NCI-H226 (cell line): ENCODE measurements at places on chromosomes 12 and 14.
A peak's percentile ranks its signal among the peaks of the same experiment; 100 is the strongest.

DNA sequence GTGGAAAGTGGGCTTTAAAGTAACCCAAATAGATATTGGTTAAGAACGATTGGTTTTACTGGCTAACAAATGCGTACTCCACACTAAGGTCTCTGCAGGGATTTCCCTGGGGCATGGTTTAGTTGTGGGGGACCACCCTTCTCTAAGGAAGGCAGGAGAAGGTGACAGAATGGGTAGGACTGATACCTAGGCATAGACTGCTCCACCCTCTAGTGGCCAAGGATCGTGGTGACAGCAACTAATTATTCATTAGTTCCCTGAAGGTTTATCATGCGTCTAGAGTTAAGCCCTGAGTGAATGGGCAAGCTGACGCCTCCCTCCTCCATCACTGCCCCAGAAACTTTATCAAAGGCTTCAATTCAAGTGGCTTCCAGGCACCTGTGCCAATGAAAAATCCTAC is 9.1 kb downstream of the FAM181A start:
- no peak for DNase-seq

- DNase-seq: peak; percentile 15
These were observed at the start of gene ATL1 for GRCh38 chr14:50559990-50560930. ATL1 (plus strand) TSS chr14:50560145; CDS start chr14:50560266, 121 bp downstream.

- no peak for DNase-seq
These were observed 85.9 kb downstream of the VEZT start for GRCh38 chr12:95303476-95303875.

DNA sequence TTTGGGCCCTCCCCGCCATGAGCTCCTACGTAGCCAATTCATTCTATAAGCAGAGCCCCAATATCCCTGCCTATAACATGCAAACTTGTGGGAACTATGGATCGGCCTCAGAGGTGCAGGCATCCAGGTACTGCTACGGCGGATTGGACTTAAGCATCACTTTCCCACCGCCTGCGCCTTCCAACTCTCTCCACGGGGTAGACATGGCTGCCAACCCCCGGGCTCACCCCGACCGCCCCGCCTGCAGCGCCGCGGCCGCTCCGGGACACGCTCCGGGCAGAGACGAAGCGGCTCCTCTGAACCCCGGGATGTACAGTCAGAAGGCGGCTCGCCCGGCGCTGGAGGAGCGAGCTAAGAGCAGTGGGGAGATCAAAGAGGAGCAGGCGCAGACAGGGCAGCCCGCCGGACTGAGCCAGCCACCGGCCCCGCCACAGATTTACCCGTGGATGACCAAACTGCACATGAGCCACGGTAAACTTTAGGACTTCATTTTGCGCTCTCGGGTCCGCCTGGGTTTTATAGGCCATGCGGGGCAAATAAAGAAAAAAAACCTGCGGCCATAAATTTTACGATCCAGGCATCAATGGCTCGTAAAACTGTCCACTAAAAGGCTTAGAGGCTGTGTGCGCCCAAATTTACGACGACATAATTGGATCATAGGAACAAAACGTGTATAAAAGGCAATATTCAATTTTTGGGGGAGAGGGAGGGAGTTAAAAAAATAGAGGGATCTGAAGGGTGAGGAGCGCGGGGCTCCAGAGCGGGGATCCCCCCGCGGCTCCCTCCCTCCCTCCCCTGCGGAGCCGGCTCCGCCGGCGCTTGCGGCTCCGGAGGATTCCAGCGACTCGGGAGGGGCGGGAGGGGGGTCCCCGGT is 493 bp downstream of the HOXC5 start:
- no peak for DNase-seq

DNA sequence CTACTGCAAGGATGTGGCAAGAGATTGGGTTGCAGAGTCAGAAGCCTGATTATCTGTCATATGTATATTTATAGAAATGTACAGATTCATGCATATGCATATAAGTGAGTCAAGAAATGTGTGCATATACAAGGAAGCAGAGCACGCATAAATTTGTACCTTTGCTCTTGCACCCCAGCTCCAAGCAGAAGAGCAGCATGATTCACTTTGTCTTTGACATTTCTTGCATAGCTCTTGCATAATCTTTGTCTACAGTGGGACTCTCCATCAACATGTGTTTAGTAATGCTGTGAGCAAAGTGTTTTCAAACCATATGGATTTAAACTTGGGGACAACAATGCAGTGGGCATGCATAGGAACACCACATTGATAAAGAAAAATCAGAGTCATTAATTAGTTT is 330.7 kb upstream of the DCN start:
- no peak for DNase-seq

DNA sequence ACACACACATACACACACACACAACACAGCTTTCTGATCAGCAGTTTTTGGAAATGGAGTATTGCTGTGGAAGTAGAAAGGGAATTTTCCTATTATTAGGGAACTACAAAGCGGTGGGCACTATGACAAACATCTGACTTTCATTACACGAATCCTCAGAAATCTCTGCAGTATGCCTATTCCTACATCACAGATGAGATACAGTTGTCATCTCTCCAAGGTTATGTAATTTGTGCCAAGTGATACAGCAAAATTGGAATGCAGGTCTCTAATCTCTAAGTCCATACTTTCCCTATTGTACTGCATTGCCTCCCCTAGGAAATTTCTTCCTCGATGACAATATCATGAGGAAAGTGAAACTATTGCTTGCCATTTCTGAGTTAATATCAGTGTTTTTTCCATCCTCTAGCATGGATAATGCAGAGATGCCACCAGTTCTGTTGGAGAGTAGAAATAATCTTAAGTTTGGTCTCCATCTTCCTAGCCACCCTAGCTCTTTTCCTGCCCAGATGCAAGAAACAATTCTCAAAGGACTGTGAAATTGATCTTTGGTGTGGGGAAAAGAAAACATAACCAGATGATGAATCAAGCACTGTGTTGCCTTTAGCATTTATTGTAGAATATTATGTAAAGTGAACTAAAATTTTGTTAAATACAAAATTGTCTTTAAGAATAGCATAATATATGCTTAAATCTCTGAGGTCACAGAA is 94.7 kb downstream of the ERGIC2 start:
- DNase-seq: peak; percentile 28

- no peak for DNase-seq
These were observed 357.3 kb upstream of the MIS18BP1 start for GRCh38 chr14:45610318-45610717.

GRCh38 chr14:64715628-64716412 is 11.6 kb downstream of the PLEKHG3 start:
- DNase-seq: no peak

- no peak for DNase-seq
These were observed 21.3 kb upstream of the SERPINA6 start for GRCh38 chr14:94344389-94344788.

- no peak for DNase-seq
These were observed 33.5 kb downstream of the FZD10 start for GRCh38 chr12:130195776-130196175.

DNA sequence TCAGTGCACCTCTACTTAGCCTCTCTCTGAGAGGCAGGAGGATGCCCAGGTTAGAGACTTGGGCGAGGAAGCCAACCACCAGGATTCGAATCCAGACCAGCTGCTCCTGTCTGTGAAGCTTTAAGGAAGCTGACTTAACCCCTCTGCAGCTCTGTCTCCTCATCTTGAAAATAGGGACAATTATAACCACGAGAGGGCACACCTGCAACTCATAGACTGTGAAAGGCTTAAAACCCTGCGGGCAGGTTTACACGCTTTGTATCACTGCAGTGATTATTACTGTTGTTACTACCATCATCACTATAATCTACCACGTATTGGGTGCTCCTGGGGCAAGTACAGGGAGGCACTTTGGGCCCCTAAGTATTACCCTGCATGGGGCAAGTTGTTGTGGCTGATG is 379.8 kb downstream of the VRK1 start:
- no peak for DNase-seq

DNA sequence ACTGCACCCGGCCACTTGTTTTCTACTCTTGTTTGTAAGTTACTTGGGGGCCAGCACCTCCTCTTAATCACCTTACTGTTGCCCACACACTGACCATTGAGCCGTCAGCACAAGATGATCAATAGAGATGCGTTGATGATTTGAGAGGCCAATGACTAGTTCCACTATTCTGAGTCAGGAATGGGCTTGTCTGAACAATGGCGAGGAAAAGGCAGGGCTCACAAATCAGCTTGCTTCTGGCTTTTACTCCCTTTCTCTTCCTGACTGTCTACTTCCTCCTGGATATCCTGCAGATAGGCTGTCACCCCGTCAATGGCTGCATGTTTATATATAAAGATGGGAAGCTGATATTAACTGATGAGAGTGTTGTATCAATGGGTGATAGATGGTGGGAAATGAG is 29.1 kb upstream of the HDAC7 start:
- no peak for DNase-seq

GRCh38 chr14:61461808-61462275 is 140.5 kb downstream of the PRKCH start:
- peak; percentile 50 for DNase-seq

DNA sequence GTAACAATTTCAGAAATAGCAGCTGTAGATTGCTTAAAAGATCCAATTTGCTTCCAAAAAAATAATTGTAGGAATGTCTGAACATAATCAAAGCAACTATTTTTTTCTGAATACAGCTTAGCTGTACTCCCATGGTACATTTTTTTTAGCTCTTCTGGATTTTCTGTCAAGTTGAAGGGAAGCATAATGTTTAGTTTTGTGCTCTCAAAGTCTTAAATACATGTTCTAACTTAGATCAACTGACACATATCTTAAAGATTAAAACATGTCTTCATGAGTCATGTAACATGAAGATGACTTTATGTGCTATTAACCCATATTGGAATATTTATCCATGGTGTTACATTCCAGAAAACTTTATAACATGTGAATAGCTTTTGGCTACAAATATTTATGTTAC is 255.7 kb downstream of the BTG1 start:
- no peak for DNase-seq

DNA sequence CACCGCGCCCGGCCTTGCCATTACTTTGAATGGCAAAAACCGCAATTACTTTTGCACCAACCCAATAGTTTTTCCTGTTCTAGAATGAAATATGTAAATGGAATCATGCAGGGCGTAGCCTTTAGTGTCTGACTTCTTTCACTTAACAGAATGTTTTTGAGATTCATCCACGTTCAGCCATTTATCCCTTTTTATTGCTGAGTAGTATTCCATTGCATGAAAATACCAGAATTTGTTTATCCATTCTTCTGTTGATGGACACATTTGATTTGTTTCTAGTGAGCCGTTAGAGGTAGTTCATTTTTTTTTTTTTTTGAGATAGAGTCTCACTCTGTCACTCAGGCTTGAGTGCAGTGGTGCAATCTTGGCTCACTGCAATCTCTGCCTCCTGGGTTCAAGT is 90.6 kb downstream of the SLC25A47 start:
- no peak for DNase-seq

- no peak for DNase-seq
These were observed 35.2 kb downstream of the RNFT2 start for GRCh38 chr12:116773276-116773731.

GRCh38 chr12:19826980-19827550 is 387.8 kb downstream of the AEBP2 start:
- peak; percentile 49 for DNase-seq

DNA sequence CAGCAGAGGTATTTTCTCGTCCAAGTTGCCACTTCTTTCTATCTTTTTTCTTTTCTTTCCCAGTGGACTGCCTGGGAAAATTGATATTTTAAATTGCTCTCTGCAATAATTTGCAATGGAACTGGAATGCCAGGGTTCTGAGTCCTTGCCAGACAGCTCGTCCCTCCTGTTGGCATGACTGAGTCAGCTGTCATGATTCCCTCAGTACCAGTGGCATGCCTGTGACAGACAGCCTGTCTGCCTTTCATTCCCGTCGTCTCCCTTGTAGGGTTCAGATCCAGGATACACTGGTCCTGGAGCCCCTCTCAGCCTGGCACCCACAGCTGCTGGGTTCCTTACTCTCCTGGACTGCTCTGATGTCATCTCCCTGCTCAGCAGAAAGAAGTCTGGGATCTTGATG is 84.8 kb downstream of the PTPN11 start:
- no peak for DNase-seq

GRCh38 chr14:29353513-29353912 is 574.1 kb downstream of the PRKD1 start:
- no peak for DNase-seq

- DNase-seq: no peak
These were observed 106.7 kb upstream of the SFSWAP start for GRCh38 chr12:131603939-131604795.

DNA sequence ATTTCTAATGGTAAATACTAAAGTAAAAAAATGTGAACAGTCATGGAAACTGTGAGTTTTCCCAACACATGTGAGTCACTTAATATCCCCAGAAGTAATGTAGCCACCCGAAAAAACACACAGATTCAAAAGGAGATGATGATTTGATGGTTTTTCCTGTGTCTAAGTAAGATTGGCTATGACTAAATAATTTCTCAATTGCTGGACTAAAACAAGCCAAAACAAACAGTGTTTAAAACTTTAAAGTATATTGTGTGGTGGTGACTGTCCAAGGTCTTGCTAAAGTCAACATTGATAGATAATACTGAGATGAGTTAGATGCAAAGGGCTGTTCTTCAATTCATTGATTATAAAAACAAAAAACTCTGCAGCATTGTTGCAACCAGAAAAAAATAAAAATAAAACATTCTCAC is 89.6 kb upstream of the SOX5 start:
- peak; percentile 53 for DNase-seq

DNA sequence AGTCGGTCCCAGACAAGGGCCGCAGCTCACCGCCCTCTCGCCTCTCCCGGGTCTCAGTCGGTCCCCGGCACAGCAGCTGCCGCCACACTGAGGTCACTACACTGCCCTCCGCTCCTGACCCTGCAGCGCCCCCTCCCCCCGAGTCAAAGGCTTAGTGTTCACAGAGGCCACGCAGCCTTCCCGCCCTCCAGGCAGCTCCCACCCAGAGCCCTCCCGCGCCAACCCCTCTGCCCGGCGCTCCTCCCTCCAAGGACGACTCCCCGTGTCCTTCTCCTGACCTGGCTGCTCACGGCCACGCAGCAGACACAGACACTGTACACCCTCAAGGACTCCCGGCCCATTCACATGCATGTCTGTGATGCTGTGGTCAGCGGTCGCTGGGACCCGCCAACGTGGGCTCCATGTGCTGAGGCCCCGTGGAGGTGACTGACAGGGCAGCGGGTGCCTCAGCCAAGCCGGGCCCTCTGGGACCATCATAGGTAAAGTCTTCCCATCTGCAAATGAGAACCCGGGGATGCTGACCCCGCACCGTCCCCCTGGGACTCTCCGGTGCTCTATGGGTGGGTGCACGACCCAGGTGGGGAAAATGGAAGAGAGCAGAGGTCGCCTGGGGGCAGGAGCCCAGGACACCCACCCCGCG is 16.3 kb upstream of the GALNT9 start:
- no peak for DNase-seq

DNA sequence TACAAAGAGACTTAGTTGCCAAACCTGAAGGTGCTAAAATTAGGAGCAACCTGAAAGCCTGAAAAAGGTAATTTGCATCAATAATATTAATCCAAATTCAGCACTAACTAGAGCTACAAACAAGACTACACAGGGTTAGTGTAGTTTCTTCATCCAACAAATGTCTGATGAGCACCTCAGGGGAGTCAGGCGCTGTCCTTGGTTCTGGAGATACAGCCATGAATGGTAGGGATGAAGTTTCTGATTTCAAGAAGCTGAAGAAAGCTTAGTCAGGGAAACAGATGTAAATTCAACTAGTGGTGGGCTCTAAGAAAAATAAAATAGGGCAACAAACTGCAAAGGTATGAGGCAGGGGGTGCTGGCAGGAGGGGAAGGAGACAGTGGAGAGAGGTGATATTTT is 266.3 kb downstream of the GLT1D1 start:
- DNase-seq: no peak
